Lower lobe of right lung (tissue), 2 donors: ENCODE measurements at places on chromosomes 6 and 20.
A peak's percentile ranks its signal among the peaks of the same experiment; 100 is the strongest.

GRCh38 chr6:22141241-22141745 lies 155.5 kb downstream of the PRL start:
- no peak for DNase-seq

GRCh38 chr20:50242863-50243609 lies 52.4 kb downstream of the CEBPB start:
- no peak for DNase-seq

DNA sequence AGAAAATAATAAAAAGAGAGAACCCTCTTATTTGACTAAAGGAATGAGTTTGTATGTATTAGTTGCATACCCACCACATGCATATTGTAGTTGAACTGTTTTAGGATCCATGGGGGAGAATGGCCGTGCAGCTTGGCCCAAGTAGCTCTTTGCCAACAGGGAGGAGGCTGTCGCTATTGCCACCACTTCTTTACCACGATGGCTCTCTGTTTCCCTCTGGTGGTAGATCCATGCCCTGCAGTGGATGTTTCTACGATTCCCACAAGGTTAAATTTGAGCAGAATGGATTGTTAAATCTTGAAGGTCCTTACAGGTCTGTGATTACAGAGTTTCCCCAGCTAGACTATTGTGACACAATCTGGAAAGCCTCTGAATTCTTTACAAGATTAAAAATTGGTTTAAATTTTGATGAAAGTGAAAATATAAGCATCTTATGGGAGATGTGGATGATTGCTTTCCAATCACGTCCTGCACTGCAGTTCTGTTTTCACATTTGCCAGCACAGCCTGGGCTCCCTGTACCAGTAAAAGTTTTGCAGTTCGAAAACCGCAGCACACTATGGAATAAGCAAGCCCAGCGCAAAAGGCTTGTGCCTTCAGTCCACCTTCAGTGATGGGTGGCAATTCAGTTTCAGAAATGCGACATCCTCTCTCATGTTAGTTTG lies 34.4 kb upstream of the FNDC1 start:
- DNase-seq: no peak

- peak; percentile 77 for DNase-seq
These were observed 619 bp downstream of the RREB1 start for GRCh38 chr6:7108196-7108963.

GRCh38 chr20:8050157-8050837 lies 30.7 kb upstream of the TMX4 start:
- no peak for DNase-seq

- no peak for DNase-seq
These were observed 1.3 kb upstream of the E2F1 start for GRCh38 chr20:33687370-33687915.

- peak; percentile 40 for DNase-seq
These were observed 35.2 kb upstream of the MRGBP start for GRCh38 chr20:62760856-62761758.

GRCh38 chr6:21804941-21805610 lies 211.5 kb downstream of the SOX4 start:
- DNase-seq: no peak

- no peak for DNase-seq
These were observed 183.0 kb downstream of the SAMD5 start for GRCh38 chr6:147691446-147691845.

GRCh38 chr20:43751167-43752050 lies 24.6 kb upstream of the GTSF1L start:
- no peak for DNase-seq

DNA sequence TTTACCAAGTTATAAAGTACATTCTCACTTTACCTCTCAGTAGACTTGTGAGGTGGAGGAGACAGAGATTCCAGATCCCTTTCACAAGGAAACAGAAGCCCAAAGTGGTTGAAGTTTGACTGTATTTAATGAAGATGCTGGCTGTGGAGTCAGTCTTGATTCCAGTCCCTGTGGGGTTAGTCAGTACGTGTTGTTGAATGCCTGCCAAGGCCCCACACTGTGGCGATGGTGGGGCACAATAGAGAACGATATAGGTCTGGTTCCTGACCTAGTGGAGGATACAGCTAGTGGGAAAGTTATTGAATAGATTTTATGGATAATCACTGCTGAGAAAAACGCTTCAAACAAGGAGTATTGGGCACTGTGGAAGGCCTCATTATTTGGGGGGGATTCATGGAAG lies 71.4 kb downstream of the LRRC1 start:
- DNase-seq: no peak

GRCh38 chr20:40207655-40208054 lies 481.4 kb downstream of the MAFB start:
- DNase-seq: no peak

DNA sequence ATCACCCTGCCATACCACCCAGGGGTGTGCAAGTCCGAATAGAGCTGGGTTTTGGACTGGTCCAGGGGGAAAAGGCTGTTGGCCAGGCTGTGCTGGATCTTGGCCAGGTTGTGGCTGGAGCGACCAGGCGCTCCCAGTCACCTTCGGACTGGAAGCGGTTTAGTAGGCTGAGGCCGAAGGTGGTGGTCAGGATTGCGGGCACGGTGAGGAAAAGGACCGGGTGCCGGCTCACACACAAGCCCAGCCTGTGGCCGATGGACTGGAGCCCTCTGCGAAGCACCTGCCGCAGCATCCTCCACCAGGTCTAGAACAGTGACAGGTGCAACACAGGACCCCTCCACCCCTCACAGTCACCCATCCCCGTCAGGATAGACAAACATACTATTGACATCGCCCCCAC lies 590.6 kb upstream of the PTCHD4 start:
- DNase-seq: no peak

- DNase-seq: no peak
These were observed 41.3 kb upstream of the CLDN20 start for GRCh38 chr6:155222506-155222905.

DNA sequence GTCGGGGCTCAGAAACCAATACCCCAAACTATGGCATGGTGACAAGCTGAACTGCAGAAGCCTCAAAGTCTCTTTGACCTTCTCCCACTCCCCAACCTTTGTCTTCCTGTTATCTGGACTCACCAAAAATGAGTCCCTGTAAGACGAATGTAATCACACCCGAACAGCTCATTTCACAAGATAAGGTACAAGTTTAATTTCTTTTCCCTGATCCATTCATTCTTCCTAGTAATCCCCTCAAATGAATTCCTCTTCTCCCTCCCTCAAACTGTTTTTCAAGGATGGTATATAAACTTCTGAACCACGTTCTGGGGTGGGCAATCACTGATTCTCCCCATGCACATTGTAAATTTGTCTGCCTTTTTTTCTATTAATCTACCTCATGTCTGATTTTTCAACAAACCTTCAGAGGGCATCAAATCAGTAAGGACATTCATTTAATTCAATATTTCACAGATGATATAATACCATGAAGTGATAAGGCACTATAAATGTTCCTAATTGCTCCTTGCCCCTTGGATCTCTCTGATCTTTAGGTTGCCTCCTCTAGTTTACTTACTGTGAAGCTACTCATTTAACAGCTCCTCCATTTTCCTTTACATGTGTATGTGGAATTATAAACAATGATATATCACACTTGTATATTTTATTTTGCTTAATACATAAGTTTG lies 77.2 kb downstream of the OR2B2 start:
- DNase-seq: no peak

DNA sequence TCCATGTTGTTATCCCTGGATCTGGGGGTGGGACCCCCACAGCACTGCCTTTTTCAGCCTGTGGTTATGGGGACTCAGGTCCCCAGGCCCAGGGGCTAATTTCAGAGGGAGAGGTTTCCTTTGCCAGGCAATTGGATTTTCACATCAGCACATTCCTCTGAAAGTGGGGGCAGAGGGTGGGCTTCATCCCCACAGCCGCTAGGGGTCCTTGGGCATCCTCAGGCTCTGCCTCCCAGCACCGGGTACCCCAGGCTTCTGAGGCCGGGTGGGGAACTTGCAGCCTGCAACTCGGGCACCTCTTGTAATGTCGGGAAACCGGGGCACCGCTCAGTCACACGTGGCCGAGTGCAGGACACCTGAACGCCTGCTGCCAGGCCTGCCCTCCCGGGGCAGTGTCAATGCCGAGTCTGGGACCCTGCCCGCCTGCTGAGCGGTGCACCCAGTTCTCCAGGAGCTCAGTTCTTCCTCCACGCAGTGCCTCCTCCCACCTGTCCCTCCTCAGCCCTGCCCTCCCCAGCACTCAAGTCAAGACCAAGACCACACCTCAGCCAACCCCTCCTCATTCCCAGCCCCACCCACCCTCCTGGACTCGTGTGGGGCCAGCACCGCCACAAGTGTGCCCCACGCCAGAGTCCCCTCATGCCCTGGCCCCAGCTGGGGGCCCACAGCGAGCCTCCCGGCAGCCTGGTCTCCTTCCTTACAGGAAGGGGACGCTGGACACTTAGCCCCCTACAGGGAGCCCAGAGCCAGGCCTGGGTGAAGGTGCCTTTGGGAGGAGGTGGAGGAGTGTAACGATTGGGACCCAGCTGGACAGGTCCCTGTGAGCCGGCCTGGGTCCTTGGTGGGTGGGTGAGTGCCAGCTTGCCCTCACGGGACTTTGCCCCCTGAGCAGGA lies 8.8 kb upstream of the CHRNA4 start:
- no peak for DNase-seq

DNA sequence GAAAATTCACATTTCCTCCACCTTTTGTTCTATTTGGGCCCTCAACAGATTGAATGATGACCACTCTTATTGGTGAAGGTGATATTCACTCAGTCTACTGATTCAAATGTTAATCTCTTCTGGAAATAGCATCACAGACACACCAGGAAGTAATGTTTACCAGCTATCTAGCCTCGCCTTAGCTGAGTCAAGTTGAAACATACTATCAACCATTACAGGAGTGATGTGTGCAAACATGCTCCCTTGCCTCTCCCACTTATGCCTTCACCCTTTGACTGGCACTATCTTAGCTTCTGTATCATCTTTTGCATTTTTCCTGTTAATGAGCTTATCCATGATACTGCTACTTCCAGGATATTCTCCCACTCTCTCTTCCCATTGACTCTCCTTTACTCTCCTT lies 191.9 kb downstream of the CENPW start:
- DNase-seq: no peak

GRCh38 chr20:18916886-18917750 lies 103.5 kb downstream of the SCP2D1 start:
- no peak for DNase-seq

DNA sequence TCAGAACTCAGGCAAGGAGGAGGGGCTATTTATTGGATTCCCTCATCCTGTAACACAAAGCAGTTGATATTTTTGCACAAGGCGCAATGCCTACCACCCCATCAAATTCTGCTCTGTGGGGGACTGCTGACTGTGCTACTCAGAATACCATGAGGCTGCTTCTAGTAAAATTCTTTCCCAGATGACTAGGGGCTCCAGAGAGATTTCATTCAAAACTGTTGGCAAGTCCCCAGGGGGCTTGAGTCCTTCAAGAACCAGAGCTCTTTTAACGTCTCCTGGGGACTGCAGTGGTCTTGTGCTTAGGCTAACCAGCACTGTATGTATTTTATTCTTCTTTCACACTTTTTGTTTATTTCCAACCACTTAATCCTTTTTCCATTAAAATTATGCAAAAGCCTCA lies 365.9 kb upstream of the AGPAT4 start:
- no peak for DNase-seq

- DNase-seq: no peak
These were observed 3.6 kb downstream of the BPI start for GRCh38 chr20:38307371-38308046.

GRCh38 chr6:158191761-158192160 lies 23.6 kb downstream of the GTF2H5 start:
- DNase-seq: no peak

- DNase-seq: no peak
These were observed 683 bp downstream of the ATF6B start for GRCh38 chr6:32127409-32127716.

DNA sequence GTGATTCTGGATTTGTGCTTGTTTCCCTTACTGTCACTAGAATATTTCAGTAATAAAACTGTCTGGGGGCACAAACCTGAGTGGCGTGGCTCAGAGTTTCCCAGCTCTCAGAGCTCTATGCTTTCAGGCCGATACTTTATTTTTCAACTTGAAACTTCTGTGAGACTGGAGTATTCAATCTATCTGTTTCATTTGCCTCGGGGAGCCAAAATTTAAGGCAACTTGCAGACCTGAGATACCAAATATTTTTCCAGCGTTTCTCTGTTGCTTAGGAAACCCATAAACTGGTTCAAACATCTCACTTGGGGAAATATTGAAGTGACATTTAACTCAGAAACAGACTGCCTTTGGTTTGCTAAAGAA lies 74.7 kb downstream of the SOBP start:
- DNase-seq: no peak

- DNase-seq: no peak
These were observed 114.8 kb downstream of the TBXT start for GRCh38 chr6:166052837-166053236.

DNA sequence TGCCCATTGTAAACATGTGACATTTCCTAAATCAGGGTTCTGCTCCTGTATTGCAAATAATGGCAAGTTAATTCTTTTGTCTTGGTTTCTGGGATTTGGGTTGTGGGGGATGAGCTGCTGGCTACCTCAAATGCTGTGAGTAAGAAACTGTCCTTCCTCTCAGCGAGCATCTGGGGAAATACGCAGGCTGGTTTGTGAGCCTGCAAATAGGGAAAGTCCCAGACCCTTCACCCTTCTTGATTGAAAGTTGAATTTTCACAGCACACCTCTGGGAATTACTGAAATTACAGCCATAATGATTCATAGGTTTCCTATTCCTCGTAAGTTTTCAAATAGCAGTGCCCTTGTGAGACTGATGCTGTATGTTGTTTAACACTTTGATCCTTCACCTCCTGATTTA lies 138.1 kb downstream of the TBXT start:
- no peak for DNase-seq

GRCh38 chr6:157536223-157536545 lies 155.2 kb downstream of the ZDHHC14 start:
- no peak for DNase-seq

- DNase-seq: no peak
These were observed 5.9 kb downstream of the MRPS10 start for GRCh38 chr6:42211726-42212125.

DNA sequence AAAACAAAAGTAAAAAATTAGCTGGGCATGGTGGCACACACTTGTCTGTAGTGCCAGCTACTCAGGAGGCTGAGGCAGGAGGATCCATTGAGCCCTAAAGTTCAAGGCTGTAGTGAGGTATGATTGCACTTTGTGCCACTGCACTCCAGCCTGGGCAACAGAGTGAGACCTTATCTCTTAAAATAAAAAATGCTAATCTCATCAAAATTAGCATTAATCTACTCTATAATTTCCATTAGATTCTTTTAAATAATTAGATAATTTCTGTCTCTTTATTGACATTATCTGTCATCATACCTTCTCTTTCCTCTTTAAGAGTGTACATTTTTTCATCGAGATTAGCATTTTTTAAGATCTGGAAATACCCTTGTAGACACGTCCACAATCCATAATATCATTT lies 48.0 kb downstream of the PHACTR3 start:
- no peak for DNase-seq

GRCh38 chr6:144159742-144160141 lies 9.4 kb downstream of the STX11 start:
- no peak for DNase-seq

DNA sequence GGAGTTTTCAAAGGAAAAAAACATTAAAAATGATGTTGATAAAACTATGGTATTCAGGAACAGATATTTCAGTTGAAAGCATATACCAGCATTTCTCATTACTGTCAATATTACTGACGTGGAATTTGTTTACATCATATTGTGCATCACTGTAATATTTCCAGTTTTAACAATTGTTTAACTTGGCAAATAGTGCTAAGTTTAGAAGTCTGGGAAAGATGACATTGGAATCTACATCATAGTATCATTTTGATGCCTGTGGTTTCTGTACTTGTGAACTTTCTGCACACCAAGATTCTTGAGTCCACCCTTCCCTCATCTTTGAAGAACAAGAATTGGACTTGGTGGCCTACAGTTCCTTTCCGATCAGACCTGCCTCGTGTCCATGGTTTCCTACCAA lies 98.1 kb downstream of the RALGAPA2 start:
- DNase-seq: no peak
